Stimulated activated CD8-positive, alpha-beta memory T cell treated with anti-CD3 and anti-CD28 coated beads, Interleukin-4, amount 100 ng/mL, for 24 hours (primary cell): ENCODE measurements at places on chromosomes 1 and 21.

DNA sequence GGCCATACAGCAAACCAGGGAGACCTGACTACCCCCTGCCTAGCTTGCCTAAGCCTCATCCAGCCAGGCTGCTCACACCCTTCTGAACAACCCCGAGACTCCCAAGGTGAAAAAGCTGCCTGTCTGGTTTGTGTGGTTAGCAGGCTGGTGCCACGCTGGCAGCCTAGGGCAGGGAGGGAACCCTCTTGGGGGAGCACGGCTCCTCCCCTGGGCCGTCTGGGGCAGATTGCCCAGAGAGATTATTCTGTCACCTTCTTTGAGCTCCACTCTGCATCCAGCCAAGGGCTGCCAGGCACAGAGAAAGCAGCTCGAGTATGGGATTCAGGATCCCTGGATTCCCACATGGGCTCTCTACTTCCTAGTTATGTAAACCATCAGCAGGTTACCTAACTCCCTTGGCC, 27.5 kb upstream of the TCEA3 start:
- no peak for DNase-seq

- DNase-seq, result no peak
These were observed 89.5 kb downstream of the XCL2 start for GRCh38 chr1:168454211-168454815.

GRCh38 chr1:221234791-221235190, 355.5 kb downstream of the HLX start:
- no peak for DNase-seq

DNA sequence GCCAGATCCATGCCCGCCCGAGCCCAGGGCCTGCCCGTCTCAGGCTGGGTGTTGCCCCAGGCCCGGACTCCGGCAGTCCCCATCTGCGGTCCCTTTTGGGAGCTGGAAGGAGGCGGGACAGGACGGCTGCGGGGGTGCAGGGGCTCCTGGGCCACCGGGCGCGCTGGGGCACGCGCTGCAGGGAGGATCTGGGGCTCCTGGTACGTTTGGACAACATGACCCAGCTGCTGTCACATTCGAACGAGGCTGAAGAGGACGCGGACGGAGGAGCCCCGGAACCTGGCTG, 6.6 kb upstream of the CALML6 start:
- no peak for DNase-seq

GRCh38 chr21:44653123-44653522, 1.3 kb downstream of the KRTAP12-4 start:
- DNase-seq, result no peak

- DNase-seq, result no peak
These were observed 121.5 kb downstream of the PLD5 start for GRCh38 chr1:242402956-242403355.

GRCh38 chr1:205275916-205276688, 45.4 kb downstream of the NUAK2 start:
- no peak for DNase-seq

- no peak for DNase-seq
These were observed 36.0 kb upstream of the SLC35F3 start for GRCh38 chr1:233868461-233868860.

DNA sequence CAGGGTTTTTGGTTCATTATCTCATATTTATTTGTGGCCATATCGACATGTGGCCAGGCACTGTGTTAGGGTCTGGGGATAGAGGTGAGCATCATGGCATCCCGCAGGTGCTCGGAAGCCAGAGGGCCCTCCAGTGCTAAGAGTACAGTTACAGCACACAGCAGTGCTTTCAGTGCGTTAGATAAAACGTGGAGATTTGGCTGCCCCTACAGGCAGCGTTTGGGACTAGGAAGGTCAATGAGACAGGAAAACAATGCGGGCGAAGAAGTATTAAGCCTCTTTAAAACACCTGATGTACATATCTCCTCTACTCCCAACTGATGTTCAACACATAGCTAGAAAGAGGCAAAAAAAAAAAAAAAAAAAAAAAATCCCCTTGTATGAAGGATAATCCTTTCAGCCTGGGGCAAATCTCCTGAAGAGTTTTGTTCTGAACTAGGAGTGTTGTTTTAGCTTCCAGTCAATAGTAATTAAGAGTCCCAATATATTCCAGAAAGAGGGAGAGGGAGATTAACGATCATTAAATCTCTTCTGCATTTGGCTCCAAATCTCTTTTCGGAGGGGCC, 80.1 kb downstream of the CAPZB start:
- DNase-seq, result no peak

DNA sequence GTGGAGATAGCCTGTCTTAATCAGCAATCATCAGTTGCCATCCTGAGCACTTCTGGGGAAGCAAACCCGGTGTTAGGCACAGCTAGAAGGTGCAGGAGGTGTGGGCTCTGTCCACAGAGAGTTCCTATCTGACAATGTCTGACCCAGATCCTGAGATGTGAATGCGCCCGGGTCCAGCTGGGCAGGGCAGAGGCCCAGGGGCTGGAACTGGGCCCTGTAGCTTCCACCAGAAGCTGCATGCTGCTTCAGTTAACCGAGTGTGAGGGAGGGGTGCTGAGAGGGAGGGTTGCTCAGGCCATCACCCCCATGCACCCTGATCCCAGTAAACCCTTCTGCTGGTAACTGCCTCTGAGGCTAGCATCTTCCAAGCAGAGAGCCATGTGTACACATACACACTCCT, 42.2 kb downstream of the KIF21B start:
- no peak for DNase-seq

DNA sequence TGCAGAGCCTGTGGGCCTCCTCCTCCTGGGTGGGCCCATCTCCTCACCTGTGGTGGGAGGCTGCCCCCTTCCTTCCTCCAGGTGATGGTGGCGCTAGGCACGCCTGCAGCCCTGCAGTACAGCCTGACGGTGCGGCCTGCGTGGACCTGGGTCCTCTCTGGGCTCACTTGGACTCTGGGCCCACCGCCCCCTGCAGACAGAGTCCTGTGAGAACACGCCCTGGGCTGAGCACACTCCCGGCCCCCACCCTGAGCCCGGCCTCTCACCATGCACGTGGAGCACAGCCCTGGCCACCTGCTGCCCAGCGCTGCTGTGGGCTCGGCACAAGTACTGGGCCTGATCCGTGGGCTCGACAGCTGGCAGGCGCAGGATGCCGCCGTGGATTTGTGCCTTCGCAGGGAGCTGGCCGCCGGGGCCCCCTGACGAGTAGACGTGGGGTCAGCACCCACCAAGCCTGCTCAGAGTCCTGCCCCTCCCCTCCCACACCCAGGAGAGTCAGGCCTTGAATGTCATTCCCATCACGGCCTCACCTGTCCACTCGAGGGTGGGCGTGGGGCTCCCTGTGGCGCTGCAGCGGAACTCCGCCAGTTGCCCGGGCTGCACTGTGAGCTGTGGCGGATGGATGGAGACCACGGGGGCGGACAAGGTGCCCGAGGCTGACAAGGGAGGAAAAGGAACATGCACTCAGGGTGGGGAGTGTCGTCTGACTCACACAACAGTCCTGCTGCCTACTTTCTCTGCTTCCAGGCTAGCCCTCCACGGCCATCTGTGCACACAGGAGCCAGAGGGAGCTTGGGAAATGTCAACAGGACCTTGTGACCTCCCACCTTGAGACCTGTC, 43.4 kb downstream of the LDLRAD2 start:
- no peak for DNase-seq

DNA sequence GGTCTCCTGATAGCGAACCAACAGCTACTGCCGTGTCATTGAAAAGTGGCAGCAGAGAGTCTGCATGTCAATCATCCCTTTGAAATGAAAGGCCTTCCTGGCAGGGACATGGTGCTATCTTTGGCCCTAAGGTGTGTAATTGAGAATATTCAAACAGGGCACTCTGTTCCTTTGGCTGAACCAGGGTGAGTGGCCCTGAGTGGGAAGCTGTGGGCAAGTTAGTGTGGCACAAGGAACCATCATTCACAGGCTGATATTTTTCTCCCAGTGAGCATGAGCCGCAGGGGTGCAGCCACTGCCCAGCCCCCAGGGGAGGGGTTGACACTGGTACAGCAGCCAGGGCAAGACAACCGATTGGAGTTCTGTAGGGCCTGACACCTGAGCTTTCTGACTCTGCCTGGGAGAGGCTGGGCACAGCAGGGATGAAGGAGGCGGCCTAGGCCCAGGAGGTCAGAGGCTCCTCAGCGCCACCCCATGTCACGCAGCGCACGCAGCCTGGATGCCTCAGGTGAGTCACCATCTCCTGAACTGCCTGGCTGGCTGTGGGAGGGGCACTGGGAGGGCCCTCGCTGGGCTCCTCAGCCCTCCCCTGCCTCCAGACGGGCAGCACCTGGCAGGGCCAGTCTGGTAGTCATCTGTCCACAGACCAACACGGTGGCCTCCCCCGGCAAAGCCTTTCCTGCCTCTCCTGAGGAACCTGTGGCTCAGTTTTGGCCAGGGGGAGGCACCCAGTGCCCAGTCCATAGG, 13.2 kb downstream of the QSOX1 start:
- no peak for DNase-seq

DNA sequence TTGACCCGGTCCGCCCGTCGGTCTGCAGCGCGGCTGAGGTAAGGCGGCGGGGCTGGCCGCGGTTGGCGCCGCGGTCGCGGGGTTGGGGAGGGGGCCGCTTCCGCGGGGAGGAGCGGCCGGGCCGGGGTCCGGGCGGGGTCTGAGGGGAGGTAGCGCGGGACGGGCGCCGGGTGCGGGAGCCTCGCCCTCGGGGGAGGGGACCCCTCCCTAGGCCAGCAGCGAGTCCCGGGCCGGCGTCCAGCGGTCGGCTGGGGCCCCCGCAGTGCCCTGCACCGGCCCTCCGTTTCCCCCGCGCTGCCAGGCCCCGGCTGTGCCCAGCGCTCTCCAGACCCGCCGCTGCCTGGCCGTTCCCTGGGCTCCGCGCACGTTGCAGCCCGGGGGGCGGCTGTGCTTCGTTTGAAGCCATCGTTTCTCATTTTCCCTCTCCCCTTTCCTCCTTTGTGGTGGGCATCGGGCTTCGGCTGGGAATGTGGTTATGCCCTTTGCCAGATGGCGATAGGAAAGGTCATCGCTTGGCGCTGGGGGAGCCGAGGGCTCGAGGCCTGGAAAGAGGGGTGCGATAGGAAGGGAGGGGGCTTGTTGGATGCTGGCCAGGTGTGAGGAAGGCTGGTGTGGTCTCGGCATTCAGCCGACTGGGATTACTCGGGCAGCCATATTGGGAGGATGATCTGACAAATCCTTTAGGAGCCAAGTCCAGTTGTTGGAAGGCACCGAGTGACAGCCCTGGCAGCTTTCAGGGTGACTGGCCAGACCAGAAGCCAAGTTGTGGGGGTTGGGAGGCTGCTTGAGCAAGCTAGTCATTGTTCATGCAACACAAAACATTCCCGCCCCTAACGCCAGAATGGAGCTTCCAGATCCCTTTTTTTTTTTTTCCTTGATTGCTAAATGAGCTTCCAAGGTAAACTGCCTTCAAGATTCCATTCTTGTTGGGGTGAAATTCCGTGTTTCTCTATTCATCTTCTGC, 753 bp downstream of the KIF1B start:
- no peak for DNase-seq

DNA sequence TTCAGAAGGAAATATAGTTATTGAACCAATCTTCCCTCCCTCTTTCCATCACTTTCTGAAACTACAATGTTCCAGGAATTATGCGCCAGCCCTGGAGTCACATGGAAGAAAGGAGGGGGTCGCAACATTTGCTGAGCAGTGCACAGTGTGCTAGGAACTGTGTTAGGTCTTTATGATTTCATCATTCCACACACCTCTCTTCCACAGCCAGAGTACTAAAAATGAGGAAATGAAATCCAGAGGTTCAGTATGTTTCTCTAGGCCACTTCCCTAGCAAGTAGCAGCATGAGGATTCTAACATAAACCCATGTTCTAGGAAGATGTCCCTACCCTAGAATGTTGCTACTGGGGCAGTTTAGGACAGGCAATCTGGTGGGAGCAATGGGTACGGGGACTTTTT, 158.1 kb downstream of the SLC45A1 start:
- DNase-seq, result no peak

- no peak for DNase-seq
These were observed 183.1 kb upstream of the KAZN start for GRCh38 chr1:14415396-14415795.

DNA sequence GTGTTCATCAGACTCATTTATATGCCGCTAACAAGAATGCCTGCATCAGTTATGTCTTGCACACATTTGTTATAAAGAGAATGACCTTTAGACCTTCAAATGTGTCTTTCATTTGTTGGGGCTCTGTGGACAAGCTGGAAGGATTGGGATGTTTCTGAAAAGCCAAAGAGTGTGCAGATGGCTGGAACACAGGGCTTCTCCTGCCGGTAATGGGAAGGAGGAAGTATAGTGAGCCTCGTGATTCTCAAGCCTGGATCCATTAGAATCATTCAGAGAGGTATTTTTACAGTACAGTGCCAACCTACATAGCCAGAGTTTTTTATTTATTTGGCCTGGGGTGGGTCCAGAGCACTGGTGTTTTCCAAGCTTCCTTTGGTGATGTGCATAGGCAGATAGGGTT, 40.6 kb upstream of the ATP1A1 start:
- no peak for DNase-seq

- no peak for DNase-seq
These were observed 329.3 kb upstream of the PROX1 start for GRCh38 chr1:213658457-213658856.

DNA sequence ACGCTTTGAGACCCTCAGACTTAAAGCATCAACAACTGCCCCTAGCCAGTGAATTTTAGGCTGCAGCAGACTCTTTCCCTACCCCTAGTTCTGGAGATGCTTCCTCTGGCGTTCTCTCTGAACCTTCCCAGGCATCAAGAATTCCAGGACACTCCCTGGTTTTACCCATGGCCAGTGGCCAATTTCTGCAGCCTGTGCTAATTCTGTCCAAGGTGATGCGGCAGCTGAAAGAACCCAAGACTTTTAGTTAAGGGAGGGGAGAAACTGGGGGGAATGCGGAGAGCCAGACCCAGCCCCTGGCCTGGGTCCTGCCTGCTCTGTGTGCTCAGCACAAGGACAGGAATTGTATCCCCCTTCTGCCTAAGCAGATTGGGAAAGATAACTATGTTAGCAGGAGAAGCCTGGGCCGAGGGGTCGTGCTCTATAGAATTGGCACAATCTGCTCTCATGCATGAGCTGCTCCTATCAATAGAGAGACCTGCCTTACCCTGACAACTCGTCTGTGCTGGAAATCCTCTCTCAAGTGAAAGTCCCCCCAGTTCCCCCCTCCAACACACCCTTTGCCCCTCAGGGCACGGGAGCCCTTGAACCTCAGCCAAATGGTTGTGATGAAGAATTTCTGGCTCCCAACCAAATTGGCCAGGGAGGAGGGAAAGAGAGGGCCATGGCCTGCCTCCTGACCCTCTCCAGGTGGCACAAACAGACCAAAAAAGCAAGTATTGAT, 5.4 kb upstream of the GJA8 start:
- no peak for DNase-seq

DNA sequence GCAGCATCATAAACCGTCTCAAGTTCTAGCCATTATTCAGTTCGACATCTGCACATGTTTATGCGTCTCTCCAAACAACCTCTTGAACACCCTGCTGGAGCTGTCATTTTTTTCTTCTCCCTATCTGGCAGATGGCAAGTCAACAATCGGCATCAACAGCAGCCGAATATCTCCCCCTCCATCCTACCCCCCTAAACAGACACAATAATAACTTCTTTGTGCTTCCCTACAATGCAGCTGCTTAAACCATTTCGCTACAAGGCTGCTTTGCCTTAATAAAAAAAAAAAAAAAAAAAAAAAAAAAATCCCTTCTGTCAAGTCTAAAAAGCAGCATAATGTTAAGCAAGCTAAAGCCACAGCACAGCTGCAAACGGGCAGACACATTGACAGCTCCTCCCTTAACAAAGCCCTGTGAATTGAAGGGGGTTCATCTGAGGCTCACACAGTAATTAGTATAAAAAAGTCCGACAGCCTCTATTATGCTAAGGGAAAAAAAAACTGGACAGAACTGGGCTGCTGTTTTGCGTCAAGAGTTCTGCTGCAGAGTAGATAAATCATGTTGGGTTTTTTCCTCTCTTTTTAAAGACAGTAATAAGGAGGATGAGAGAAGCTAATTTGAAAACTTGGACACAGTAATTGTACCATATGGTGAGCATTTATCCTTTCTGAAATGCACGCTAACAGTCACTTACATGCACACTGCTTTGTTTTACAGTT, 136.4 kb downstream of the AKT3 start:
- DNase-seq, result no peak
